ENCODE measurements at places on chromosomes 5 and 9. TPM values are rescaled to one million over a fixed set of nuclear protein-coding genes. Genes with fewer than 3 reads are reported as not detected.

GRCh38 chr9:68851657-68852056, 146.6 kb downstream of the PIP5K1B start:
- DNase-seq: no peak

DNA sequence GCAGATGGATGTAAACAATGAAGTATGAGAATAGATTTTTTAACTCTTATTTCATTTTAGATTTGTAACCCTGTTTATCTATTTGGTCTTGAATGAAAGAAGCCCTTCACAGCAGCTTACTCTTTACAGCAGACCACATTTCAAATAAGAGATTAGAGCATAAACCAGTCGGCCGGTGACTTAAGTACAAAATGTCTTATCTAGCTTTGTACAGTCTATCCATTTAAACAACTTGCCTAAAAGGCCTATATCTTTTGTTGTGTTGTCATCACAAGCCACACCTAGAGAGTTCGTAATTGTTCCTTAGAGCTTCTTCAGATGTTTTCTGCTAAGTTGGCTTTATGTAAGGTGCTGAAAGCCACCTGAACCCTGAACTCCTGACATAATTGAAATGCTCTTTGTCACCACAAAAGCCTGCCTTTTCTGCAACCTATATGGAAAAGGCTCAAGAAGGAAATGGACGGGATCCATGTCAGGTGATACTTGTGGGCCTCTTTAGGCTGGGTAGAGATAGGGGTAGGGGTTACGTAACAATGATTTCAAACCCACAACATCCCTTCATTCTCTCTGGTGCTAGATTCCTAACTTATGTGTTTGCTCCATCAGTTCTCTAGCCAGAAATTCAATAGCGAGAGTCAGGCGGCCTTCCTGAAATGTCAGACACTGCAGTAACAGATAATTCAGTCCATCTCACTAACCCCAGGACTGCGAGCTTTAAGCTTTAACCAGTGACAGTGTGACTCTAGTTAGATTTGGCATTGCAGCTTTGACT, 162.5 kb downstream of the CD180 start:
- DNase-seq: no peak

GRCh38 chr5:4720831-4721230, 419.3 kb upstream of the ADAMTS16 start:
- DNase-seq: no peak

DNA sequence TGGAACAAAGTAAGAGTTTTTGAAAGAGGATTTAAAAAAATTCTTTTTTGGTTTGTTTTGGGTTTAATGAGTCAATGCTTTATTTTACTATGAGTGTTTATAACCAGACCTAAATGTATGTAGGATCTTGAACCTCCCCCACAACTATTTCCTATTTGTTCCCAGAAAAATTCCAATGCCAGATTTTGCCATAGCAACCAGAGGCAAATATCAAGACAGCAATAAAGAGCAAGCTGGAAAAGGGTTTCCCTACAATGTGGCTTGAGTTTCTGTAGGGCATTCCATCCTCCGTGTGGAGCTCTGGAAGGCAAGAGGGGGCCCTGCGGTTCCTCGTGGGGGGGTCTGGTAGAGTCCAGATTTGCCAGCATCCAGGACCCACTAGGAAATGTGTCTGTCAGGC, 27.8 kb upstream of the GDNF start:
- no peak for DNase-seq

- DNase-seq: no peak
Measured at GRCh38 chr5:40828021-40828631, 6.9 kb downstream of the RPL37 start.

GRCh38 chr9:94740145-94740840, 13.8 kb downstream of the AOPEP start:
- no peak for DNase-seq

DNA sequence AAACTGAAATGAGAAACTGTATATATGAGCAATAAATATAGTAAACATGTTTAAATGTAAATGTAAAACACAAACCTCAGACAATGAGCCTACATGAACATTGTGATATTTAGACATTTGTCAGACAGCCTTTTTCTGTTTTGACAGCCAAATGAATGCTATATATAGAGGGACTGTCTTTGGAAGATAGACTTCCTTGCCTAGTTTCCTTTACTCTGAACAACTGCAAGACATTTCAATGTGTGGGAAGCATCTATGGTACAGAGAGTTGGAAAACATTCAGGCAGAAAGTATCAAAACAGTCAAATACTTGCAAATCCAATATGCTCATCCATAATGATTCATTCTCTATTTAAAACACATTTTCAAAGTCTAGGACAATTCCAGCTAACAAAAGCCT, 31.7 kb upstream of the TUSC1 start:
- DNase-seq: no peak

DNA sequence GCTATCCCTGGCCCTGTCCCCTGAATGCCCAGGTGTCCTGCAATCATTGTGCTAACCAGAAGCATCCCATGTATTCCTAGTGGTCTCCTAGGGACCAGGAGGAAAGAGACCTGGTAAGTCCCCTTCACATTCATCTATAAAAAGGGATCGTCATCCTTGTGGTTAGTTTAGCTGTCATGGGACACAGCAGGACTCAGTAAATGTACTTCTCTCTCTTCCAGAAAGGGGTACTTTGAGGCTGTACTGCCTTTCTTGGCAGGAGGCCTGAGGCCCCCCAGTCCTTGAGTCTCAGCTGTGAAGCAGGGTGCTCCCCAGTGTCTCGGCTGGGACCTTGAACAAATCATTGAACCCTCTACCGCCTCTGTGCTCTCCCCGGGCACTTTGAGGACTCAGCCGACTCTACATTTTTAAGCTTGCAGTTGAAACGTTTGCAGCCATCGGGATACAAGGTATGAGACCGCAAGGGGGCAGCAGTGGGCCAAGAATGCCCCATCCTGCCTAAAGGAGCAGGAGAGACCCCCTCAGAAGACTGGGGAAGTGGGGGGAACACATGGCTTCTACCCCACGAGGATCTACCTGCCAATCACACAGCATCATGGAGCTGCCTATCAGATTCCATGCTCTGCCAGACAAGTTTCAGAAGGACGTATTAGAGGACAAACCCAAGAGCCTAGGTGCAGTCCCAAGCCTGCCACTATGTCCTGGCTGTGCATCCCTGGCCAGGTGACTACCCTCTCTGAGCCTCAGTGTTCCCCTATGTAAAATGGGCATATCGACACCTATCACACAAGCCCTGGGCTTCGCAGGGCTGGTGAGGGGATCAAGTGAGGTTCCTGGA, 2.4 kb upstream of the PHYKPL start:
- peak; percentile 61 for DNase-seq

DNA sequence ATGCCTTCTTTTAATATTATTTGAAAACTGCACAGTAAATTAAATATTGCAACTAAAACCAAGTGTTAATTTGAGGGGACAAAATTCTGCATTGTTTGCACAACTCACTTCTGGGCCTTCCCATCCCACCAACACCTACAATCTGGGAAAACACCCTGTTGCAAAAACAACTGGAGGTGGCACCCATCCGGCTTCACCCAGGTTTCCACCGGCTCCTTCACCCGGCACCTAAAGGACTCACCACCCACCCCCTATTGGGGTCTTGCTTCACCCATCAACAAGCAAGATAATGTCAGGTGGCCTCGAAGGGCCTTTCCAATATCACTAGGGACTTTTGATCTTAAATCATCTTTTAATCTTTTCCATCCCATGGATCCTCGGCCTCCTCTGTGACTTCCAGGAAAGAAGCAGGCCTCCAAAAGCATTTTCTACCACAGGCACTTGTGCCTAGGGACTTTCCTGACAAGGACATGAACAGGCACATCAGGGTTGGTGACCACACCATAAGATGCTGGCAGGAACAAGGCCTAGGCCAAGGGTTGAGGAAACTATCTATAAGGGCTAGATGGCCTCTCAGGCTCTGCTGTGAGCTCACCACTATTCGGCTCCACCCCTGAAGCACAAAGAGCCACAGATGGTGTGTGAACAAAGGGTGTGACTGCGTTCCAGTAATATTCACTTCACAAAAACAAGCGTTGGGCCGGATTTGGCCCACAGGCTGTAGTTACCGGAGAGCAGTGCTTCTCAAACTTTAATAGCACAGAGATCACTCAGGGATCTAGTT, 205.1 kb downstream of the AUH start:
- DNase-seq: peak; percentile 19

- no peak for DNase-seq
Measured at GRCh38 chr5:28779161-28779754, 1740.9 kb upstream of the CDH9 start.

DNA sequence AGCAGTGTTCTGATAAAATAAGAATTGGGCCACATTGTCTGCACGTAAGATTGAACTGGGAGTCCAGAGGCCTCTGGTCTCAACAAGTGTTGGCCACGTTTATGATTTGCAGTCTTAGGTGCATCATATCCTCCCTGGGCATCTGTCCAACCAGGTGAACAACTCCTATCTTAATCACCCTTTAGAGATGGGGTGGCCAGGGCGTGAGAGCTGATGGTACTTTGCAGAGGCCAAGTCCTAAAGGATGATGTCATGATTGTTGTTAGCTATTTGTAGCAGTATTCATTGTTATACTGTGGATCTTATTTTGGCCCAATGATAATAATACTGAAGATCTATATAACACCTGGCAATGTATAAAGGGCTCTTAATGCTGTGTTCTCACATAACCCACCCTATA, 73.2 kb upstream of the RARS1 start:
- no peak for DNase-seq

GRCh38 chr9:83544002-83544698, 5.9 kb upstream of the FRMD3 start:
- DNase-seq: no peak

- no peak for DNase-seq
Measured at GRCh38 chr9:109328978-109329637, 8.2 kb upstream of the EPB41L4B start.

DNA sequence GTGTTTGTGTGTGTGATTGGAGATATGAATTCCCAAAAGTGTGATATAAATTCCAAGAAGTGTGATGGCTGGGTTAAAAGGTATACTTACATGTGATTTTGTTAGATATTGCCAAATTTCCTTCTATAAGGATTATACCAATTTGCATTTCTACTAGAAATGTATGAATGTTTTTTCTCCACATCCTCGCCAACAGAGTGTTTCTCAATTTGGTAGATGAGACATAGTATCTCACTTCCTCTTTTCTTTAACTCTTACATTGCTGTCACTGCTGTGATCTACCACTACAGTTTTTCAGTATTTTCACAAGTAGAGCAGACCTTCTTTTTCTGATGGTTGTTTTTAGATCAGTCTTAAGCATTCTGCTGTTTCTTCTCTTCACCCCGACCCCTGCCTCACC, 111.3 kb downstream of the FER start:
- DNase-seq: no peak

DNA sequence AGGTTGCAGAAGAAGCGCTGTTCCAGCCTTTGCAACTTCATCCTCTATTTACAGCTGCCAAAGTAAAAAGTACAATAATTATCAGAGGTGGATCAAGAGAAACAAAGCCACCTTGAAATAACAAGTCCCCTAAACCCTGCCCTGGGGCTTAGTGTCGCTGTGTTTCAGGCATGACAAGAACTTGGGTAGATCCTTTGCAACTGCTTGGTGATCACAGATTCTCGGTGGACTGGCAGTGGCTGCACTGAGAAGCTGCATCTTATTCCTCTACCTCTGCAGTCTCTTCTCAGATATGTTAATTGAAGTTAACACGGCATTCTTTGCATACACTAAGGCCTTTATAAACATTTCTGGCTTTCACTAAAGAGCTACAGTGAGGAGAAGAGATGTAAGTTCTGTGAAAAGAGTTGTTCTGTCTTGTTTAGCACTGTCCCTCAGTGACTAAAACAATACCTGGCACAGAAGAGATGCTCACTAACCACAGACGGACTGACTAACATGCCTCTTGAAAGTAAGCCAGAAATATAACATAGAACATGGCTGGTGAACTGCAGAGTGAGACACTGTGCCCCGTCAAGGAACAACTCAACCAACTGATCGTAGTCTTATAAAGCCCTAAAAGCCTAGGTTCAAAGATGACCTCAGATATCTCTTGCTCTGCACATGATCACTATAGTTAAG, 144.2 kb downstream of the MLLT3 start:
- no peak for DNase-seq

DNA sequence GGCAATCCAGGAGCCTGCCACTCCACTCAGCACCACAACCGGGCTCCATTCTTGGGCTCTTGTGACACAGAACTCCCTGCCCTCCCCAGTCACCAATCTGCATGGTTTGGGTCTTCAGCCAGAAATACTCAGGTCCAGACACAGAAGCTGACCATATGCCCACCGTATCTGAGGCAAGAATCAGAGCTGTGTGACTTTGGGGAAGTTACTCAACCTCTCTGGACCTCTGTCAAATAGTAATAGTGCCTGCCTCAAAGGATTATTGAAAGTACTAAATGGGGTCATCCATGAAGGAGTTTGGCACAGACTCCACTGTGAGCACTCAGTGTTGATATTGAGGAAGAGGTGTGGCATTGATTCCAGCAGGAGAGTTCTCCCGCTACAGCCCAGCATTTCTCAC, 67.5 kb downstream of the PCDH1 start:
- no peak for DNase-seq

DNA sequence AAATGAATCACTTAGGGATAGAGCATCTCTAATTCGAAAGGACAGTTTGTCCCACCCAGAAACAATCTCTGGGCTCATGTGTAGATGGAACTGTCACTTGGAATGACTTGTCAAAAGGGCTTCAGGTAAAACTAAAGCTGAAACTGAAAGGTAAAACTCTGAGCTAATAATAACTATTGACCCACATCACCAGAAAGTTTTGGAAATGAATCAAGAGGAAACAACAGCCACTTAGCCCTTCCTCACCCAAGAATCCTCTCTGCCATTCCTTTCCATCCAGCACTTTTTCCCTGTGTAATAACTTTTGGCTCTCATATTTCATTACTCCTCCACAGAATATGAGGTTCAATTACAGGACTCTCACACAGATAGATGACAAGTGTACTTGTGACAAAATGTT, 14.0 kb upstream of the GLRX start:
- no peak for DNase-seq

ZSWIM6 gene
- total RNA-seq: 8.9 TPM

IFNA10 gene
- not detected for total RNA-seq

SNX2 gene
- total RNA-seq: 31.5 TPM

TXNDC8 gene
- not detected for total RNA-seq

CBY3 gene
- 0.51 TPM for total RNA-seq

GHR gene
- not detected for total RNA-seq

CRB2 gene
- not detected for total RNA-seq

GDNF gene
- total RNA-seq: 0.60 TPM

ZDHHC11B gene
- 0.07 TPM for total RNA-seq

LCN6 gene
- not detected for total RNA-seq

CYLC2 gene
- not detected for total RNA-seq

ELOVL7 gene
- total RNA-seq: 0.68 TPM

OR1J2 gene
- not detected for total RNA-seq
